ENCODE measurements at places on chromosomes 4 and X.

- no peak for DNase-seq
Measured at GRCh38 chr4:86359944-86360478, at the start of gene MAPK10. Gene MAPK10, minus strand, starts transcription at chr4:86360053.

GRCh38 chrX:16718824-16719333, 533 bp upstream of the SYAP1 start:
- DNase-seq, result no peak

- no peak for DNase-seq
Measured at GRCh38 chrX:67612231-67612630, 68.4 kb downstream of the AR start.

DNA sequence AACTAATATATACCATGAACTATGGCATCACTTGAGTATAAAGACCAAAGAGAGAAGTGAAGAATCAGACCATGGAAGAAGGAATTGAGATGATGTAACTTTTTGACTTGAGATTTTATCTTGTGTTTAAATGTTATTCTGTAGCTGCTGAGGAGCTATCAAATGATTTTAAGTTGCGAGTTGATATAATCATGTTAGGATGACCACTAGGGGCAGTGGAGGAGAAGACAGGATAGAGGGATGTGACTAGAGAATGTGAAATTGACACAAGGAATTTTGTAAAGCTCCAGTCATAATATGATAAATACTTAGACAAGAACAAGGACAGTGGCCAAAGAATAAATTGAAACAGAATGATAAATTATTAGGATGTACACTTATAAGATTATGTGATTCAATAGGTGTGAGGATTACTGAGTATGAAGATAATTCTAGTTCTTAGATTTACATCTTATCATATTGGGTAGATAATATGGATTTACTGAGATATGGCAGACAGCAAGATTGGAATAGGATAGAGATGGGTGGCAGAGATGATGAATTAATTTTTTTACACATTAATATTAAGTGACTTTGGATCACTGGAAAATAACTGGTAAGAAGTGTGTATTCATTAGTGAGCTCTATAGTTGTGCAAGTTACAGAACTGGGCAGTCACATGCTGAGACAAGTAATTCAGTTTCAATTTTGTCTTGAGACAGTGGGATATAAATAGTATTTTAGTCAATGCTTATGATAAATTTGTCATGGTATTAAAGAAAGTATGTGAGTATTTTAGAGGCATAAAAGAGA, 816.0 kb upstream of the PCDH10 start:
- DNase-seq, result no peak

DNA sequence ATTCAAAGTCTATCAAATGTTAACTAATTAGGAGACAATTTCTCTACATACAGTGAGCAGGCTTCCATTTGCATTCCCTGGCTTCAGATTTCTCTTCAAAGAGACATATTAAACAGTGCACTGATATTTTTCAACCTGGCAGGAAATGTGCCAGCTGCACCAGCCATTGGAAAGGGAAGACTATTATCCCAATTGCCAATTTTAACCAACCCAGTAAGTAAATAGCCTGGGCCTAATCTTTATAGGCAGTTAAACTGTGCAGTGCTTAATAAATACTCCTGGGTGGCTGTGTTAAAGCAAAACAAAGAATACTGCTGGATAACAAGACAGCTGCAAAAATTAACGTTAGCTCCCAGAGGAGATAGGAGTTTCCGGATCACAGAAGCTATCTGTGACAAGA, 111.9 kb upstream of the GALNT7 start:
- DNase-seq, result no peak

DNA sequence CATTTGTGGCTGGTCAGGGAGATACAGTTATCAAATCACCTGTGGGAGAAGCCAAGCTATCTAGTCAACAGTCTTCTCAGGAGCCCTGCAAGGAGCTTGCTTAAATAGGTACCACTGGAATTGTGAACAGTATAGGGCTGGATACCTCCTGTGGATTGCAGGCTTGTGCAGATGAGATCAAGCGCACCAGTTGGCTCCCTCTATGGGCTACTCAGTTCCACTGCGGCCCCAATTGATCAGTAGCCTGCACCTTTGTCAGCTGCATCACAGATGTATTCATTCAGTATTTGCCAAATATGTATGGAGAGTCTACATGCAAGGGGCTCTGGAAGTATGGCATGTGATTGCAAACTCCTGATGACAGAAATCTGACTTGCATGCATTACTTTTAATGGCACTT, 28.6 kb downstream of the TEX13A start:
- DNase-seq, result no peak

DNA sequence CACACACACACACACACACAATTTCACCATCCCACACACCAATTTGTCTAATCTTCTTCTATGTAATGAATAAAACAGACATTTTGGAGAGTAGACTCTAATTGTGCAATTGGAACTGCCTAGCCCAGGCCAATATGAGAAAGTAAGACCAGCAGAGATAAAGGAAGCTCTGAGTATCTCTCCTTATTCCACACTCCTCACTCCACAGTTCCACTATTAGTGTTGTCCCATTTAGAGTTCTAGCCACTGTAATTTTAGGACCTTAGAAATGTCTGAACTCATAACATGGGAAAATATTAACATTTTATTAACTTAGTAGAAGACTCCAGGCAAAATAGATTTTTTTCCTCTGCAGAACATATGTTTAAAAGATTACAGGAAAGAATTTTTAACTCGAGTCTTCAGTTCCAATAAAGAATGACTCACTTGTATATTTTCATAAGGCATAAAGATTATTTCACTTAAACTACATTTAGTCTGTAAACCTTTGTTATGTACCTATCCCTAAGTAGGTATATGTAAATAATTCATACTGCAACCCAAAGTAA, 297.6 kb upstream of the INTU start:
- no peak for DNase-seq

DNA sequence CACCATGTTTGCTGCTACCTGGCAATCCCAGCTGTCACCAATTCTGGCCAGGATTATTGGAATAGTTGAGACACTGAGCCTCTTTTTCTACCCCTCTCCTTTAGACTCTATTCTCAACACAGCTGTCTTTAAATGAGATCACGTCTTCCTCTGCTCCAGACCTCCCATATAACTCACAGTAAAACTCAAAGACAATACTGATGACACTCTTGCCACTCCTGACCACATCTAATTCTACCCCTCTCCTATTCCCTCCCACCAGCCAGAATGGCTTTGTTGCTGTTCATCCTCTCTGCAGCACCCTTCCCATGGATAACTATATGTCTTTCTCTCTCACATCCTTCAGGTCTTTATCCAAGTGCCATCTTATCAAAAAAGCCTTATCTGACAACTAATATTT, 188.6 kb upstream of the IL15 start:
- no peak for DNase-seq

DNA sequence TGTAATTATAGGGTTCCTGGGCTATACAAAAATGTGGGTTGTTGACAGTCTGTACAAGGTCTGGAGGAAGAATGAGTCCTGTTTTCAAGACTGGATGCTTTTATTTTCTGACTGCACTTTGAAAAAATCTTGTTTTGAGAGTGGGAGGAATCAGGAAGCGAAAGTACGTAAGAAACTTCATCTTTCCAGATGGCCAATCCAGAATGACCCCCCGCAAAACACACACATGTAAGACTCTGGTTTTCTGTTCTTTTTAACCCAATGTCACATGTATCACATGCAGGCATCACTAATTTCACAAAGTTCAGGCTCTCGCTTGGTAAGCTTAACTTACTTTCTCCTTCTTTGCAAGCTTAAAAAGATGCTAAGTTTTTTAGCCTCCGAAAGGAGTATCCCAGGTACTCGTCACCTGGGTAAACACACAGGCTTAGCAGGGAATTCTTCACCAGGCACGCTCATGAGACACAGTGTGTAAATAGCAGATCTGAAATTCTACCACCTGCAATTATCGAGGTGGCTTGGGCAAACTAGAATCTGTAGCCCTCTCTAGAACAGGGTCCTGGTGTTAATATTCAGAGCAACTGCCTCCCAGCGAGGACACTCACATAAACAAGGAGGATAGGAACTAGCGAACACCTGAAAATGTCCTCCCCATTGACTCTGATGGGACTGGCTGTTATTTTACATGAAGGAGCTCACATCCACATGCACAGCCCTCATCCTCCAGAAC, 90.7 kb downstream of the NSUN7 start:
- no peak for DNase-seq

DNA sequence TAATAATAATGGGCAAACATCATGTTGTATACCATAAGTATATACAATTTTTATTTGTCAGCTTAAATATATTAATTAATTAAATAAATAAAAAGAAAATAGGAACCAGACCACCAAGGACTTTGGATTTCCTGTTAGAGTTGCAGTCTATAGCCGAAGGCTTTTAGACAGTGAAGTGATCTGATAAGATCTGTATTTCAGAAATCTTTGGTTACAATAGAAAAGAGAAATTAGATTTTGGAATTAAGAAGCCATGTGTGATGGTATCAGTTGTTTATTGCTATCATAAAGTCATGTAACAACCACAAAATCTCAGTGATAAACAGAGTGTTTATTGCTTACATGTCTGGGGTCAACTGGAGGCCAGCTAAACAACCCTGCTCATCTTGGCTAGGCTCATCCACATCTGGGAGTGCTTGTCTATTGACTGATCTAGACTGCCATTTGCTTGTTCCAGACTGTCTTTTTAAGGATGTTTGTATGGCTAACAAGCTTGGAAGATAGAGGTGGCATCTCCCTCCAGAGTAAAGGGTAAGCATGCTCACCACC, 142.1 kb upstream of the USP9X start:
- no peak for DNase-seq

GRCh38 chr4:142369141-142369540, 477.0 kb downstream of the INPP4B start:
- no peak for DNase-seq

DNA sequence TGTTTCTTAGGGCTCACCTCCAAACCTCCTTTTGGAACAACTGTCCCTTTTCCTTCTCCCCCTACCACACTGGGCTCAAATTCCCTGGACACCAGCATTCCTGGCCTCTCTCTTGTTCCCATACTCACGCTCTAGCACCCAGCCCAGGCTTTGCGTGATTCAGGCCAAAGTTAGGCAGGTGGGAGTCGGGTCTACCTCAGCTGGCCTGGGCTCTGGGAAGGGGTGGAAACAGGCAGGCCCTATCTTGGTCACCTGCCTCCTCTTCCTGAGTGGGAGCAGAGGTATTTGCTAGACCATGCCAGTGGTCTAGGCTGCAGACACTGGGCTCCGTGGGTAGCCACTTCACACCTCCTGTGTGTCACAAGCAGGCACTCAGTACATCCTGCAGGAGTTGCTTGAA, 211.1 kb upstream of the MAMLD1 start:
- no peak for DNase-seq

DNA sequence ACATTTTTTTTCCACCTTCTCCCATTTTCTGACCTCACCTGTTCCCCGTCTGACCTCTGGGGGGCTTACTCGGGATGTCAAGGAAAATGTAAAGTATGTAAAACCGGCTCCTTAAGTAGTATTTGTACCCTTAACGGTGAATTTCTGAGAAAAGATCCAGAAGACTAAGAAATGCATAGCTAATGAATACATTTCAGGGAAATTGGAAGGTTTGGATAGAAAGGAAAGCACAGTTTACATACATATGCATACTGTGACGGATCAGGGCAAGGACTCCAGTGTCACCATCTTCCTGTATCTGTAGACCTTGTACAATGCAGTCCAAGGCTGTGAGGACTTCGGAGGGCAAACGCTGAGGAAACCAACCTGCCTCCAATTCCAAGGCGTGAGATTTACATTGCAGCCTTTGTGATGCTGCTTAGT, 2185.9 kb upstream of the TENM3 start:
- DNase-seq, result no peak

DNA sequence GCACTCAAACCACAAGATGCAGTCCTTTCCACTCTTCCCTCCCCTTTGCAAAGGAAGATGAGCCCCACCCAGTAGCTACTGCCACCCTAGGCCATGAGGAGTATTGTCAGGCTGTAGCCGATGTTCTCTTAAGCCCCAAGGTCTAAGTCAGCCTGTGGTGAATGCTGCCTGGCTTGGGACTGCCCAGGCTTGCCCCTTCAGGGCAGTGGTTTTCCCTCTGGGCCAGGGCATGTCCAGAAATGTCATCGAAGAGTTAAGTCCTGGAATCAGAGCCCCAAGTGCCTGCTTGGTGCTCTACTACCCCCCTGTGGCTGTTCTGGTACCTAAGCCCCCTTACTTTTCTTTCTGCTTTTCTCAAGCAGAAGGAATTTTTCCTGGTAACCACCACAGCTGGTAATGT, 11.8 kb upstream of the PGK1 start:
- no peak for DNase-seq

DNA sequence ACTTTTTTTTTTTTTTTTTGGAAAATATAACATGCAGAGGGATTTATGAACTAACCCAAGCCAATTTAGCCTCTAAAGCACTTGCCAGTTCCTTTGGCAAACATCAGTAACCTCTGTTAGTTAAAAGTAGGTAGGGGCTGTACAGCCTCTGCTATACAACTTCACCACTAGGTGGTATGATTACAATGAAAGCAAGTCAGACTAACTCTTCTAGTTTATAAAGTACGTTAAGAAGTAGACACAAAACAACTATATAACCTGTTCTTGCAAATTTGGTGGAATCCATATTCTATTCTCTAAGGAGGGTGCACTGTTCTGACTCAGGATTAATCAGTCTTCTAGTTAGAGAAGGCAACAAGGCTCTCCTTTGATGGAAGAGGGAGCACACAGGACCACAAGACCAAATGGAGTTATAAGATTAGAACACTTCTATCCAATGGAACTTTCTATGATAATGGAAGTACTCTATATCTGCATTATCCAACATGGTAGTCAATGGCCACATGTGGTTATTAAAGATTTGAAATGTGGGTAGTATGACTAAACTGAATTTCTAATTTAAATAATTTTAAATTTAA, 12.8 kb downstream of the AIMP1 start:
- DNase-seq, result no peak

DNA sequence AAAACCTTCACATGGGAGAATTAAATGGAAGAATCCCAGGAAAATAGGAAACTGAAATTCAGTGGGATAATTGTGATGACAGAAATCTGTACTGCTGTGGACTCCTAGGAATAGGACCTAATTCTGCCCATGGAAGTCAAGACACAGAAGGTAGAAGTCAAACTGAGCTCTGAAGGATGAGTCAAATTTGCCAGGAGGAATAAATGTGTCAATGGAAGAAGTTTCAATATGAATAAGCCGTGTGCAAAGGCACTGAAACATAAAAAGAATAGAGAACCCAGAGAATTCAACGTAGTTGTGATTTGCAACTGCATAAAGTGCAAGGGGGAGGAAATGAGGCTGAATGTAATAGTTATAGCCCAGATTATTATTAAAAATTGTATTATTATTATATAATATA, 11.6 kb downstream of the ENAM start:
- no peak for DNase-seq

- DNase-seq, result no peak
Measured at GRCh38 chrX:86102341-86102740, 45.9 kb upstream of the DACH2 start.

- DNase-seq, result no peak
Measured at GRCh38 chrX:134469486-134469885, 9.5 kb downstream of the HPRT1 start.
